NCI-H1417 (cell line): ENCODE measurements at places on chromosomes 6 and 20.

- DNase-seq: no peak
Measured at GRCh38 chr6:150427037-150427602, 58.3 kb downstream of the IYD start.

DNA sequence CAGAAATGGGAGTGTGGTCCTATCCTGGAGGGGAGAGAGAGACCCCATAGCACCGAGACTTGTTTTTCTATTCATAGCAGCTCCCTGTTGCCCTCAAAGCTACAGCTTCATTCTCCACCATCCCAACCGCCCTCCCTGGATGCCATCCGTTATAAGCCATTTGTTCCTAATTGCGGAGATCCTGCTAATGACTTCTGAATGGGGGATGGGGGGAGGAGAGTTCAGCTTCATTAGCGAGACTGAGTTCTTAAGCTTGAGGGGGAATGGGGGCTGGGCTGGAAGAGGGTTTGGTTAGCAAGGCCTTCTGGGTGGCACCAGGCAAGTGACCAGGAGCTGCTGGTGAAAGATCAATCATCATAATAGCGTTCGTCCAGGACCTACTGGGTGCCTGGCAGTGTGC lies 27.1 kb downstream of the FOXP4 start:
- no peak for DNase-seq

- DNase-seq: peak; percentile 94
Measured at GRCh38 chr6:4021133-4021853, 57.6 kb downstream of the FAM217A start.

DNA sequence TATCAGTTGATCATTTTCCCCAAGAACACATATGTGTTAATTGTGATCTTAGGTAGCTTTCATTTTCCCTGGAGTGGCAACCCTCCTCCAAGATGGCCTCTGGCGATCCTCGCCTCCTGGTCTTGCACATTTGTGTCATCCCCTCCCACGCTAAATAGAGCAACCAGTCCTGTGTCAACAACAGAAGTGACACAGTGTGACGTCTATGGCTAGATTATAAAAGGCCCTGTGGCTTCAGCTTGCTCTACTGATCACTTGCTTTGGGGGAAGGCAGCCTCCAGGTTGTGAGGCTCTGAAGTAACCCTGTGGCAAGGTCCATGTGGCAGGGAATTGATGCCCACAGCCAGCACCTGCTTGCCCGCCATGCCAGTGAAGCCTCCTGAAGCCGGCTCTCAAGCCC lies 30.6 kb upstream of the PPP1R14C start:
- no peak for DNase-seq

DNA sequence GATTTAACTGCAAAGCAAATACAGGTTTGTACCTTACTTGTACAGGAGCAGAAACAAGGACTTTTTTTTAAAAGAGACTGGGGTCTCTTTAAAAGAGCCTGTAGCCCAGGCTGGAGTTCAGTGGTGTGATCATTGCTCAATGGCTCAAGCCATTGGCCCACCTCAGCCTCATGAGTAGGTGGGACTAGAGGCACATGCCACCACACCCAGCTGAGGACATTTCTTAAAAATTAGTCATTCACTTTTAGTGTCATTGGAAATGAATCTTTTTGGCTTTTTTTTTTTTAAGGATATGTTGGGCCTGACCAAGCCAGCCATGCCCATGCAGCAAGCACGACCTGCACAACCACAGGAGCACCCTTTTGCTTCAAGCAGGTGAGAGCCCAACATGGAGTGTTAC lies 16.9 kb downstream of the SEC23B start:
- DNase-seq: no peak
